ENCODE measurements at places on chromosomes 4 and X. TPM values are rescaled to one million over a fixed set of nuclear protein-coding genes. Genes with fewer than 3 reads are reported as not detected.

Gene RNF128
- total RNA-seq, result not detected

Gene STIM2
- 7.5 TPM for total RNA-seq

Gene GRXCR1
- total RNA-seq, result not detected

Gene CFAP99
- not detected for total RNA-seq

Gene ZCCHC18
- total RNA-seq, result 0.18 TPM

Gene MAGEC3
- total RNA-seq, result not detected

Gene NSG1
- 95.3 TPM for total RNA-seq

Gene CENPI
- 4.1 TPM for total RNA-seq

Gene PDZD4
- total RNA-seq, result 1.1 TPM

Gene AMER1
- total RNA-seq, result 2.8 TPM

Gene P2RY4
- total RNA-seq, result not detected

Gene PLAC8
- total RNA-seq, result 3.4 TPM

Gene CCNG2
- total RNA-seq, result 11.2 TPM

Gene CT45A5
- total RNA-seq, result not detected

Gene GPC4
- total RNA-seq, result 4.1 TPM

Gene PDZD11
- total RNA-seq, result 69.0 TPM

Gene ZCCHC12
- not detected for total RNA-seq

Gene TBC1D1
- total RNA-seq, result 60.1 TPM

Gene MFAP3L
- total RNA-seq, result 0.36 TPM

Gene TGIF2LX
- not detected for total RNA-seq

Gene GPRASP1
- 0.32 TPM for total RNA-seq

Gene EXOC1L
- total RNA-seq, result not detected

Gene SSX1
- not detected for total RNA-seq

Data from cardiac atrium fibroblast (primary cell).